M059J (cell line): ENCODE measurements at places on chromosomes 7 and 10. TPM values are rescaled to one million over a fixed set of nuclear protein-coding genes. Genes with fewer than 3 reads are reported as not detected.
A peak's percentile ranks its signal among the peaks of the same experiment; 100 is the strongest.

GRCh38 chr7:112161253-112162141, 44.7 kb downstream of the DOCK4 start:
- DNase-seq, result peak; percentile 11

- peak; percentile 52 for DNase-seq
Observed at GRCh38 chr10:71713135-71714030, 6.2 kb downstream of the C10orf105 start.

DNA sequence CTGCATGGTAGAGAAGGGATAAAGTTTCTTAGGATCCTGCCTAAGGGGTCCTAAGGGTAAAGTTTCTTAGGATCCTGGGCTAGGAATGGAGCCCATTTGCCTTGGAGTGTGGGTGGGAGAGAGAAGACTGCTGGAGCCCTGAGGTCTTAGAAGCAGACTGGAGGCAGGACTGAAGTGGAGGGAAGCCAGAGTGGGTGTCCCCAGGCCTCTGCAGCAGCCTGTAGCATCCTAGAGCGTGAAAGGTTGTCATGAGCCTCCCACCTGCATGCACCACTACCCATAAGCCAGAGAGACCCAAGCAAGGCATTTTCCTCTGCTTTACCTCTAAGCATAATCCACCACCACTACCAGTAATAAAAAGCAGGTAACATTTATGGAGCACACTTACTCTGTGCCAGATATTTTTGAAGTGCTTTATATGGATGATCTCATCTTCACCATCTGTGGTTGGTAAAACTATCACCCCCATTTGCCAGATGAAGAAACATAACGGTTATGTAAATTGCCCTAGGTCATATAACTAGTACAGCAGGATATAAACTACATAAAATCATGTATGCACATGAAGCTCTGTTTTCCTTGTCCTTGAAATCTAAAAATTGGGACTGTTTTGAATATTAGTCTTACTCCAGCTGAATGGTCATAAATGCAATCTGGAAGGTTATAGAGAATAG, 103.5 kb upstream of the CCDC6 start:
- no peak for DNase-seq

DNA sequence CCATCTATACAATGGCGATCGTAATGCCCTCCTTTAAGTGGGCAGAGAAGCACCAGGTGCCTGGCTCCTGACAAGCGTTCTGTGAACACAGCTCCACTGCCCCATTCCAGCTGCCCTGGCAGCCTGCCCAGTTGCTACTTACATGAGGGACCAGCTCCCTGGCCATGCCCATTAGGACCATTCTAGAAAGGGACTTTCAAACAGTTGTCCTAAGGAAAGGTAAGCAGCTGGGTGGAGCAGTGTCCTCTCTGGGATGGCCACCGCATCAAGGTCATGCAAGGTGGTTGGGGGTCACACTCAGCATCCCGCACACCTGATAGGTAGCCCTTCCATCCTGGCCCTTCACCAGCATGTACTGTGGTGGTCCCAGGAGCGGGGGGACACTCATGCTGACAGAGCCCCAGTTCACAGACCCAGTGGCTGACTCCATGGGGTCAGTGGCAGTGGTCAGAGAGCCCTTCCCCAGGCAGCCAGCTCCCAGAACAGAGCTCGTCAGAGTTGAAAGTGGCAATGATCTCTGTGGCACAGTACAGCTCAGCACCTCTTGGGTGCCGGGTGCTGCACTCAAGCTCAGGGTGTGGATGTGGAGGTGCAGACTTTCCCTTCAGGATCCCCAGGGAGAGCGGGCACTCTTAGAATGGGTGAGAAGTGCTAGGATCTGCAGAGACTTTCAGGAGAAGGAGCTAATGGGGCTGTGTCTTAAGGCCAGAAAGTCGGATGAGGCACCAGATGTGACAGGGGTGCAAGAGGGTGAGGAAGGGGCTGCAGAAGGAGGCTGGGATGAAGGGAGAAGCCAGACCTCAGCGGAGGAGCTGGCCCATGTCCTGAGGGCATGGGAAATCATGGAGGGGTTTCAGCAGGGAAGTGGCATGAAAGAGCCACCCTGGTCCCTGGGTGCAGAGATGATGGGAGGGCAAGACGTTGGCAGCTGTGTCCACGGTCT, 10.9 kb downstream of the MMRN2 start:
- no peak for DNase-seq

- DNase-seq, result no peak
Observed at GRCh38 chr7:128102490-128103291, 71.5 kb upstream of the LRRC4 start.

DNA sequence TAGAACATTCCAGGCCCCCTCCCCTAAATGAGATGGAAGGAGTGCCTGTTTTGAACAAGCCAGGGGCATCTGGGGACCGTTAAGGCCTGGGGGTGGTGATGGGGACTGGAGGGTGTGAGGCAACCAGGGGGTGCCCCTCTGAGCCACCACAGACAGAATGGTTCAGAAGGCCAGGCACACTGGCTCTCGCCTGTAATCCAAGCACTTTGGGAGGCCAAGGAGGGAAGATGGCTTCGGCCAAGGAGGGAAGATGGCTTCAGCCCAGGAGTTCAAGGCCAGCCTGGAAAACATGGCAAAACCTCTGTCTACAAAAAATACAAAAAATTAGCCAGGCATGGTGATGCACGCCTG, 173.2 kb upstream of the TNRC18 start:
- DNase-seq, result no peak

- DNase-seq, result no peak
Observed at GRCh38 chr7:82419200-82419599, 24.4 kb downstream of the CACNA2D1 start.

DNA sequence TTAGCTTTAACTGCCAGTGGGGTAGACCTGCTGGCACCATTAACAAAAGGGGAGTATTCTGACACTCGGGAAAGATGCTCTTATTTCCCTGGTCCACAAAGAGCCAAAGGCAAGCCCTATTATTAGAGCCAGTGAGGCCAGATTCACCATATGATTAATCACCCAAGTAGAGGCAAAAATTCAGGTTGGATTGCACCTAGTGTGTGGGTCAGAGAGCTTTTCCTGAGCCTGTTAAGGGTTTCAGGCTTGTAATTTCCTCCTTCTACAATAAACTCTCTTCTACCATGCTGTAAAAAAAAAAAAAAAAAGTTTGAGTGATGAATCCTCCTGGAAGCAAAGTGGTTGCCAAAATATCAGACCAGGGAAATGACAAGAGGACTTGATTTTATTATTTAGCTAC, 163.5 kb downstream of the MBL2 start:
- DNase-seq, result no peak

- peak; percentile 21 for DNase-seq
Observed at GRCh38 chr7:107501593-107501992, 31.7 kb downstream of the GPR22 start.

DNA sequence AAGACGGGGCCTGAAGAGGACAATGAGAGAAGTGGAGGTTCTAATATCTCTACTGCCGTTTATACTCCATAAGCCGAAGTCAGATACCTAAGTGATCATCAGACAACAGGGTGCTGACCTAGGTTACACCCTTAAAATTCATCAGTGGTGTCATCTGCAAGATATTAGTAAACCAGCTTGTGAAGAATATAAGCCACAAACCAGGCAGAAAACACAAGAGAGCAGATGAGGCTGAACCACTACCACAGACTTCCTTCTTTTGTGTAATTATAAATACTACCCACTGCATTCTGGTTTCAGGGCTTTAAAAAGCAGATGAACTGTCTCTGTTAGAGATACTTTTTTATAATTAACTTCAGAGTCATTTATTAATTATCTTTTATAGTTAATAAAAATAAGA, 69.0 kb upstream of the LRRC17 start:
- DNase-seq, result no peak

DNA sequence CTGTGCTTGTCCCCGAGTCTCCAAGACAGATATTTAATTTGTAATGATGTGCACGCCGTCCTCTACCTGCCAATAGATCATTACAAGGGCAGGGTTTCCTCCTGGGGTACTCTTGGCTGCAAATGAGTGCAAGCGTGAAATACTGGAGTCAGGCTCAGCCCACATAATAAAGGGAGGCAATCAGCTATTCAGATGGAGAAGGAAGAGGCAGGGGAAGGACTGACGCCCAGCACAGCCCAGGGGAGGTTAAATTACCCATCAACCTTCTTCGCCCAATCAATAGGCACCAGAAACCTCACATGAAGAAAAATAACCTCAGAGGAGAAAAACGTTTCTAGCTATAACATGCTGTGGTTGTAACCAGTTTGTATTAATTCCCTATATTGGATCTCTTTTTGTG, 544.9 kb upstream of the ADARB2 start:
- no peak for DNase-seq

- peak; percentile 44 for DNase-seq
Observed at GRCh38 chr10:3781468-3782145, 3.4 kb downstream of the KLF6 start.

- peak; percentile 67 for DNase-seq
Observed at GRCh38 chr10:103451831-103452505, at the start of gene CALHM2. Gene CALHM2, minus strand, starts transcription at chr10:103452370. Its CDS starts 2,429 bp downstream, at chr10:103449941.

DNA sequence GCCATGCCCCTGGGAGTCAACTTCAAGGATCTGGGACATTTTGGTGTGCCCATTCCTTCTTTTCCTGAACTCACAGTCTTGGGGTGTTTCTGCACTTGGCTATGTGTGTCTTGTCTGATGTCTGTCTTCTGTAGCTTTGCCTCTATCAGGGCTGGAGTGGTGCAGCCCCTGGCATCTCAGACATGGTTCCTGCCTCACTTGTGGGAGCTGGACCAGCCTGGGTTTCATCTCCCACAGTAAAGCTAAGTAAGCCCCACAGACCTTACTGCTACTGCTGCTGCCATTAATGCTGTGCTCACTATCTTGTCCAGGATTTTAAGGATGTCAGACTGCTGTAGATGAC, 59.0 kb downstream of the ADCYAP1R1 start:
- no peak for DNase-seq

GRCh38 chr7:140625908-140626868, 14.4 kb downstream of the DENND2A start:
- peak; percentile 99 for DNase-seq

DNA sequence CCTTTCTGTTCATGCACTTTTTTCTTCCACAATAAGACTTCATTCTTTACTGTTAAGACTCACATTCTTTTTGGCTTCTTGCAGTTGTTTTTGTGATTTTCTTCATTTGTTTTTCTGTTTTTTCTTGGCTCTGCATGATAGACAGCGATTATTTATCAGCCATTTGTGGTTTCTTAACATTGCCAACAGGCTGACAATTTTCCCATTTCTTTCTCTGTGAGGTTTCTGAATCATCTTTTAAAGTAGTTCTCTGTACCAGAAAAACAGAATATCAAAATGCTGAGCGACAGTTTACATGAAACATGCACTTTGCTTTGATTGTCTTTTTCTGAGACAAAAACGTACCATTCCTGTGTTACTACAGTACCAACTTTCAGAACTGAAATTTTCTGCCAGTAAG, 334.2 kb upstream of the MAGI2 start:
- peak; percentile 37 for DNase-seq

DNA sequence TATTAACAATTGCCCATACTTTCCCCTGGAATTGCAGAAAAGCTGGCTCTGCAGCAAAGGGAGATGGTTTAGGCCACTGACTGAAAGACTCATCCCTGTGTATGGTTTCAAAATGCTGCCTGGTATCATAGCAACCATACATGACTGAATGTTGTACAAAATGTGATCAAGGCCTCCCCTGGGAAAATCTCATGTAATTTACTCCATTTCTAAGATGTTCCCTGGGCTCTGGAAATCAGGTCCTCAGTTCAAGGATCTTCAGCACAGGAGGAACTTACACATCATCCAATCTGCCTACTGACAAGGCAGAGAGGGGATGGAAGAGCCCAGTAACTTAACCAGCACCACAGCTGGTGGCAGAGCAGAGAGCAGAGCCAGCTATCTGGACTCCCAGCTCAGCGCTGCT, 111.8 kb downstream of the JAZF1 start:
- DNase-seq, result peak; percentile 74

DNA sequence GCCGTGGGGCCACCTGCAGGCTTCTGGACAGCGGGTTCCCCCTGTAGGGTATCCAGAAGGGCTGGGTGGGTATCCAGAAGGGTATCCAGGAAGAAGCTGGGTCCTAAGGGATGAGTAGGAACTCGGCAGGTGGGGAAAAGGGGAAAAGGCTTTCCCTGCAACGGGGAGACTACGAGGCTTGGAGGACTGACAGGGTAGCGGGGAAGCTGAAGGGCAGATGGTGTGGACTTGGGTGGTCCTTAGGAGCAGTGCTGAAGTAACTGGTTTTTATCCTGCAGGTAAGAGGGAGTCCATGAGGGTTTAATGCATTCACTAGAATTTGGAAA, 525 bp downstream of the UBE2D4 start:
- DNase-seq, result no peak

The DENND2A gene
- total RNA-seq, result 11.5 and 19.9 TPM in 2 replicates

The LDB1 gene
- total RNA-seq, result 19.2 and 25.0 TPM in 2 replicates

The SBDS gene
- 86.8 and 112 TPM in 2 replicates for total RNA-seq
